ENCODE measurements at places on chromosomes 4 and X. TPM values are rescaled to one million over a fixed set of nuclear protein-coding genes. Genes with fewer than 3 reads are reported as not detected.
A peak's percentile ranks its signal among the peaks of the same experiment; 100 is the strongest.

- DNase-seq = no peak
Measured at GRCh38 chr4:3031357-3032082, 42.8 kb downstream of the HTT-AS start.

DNA sequence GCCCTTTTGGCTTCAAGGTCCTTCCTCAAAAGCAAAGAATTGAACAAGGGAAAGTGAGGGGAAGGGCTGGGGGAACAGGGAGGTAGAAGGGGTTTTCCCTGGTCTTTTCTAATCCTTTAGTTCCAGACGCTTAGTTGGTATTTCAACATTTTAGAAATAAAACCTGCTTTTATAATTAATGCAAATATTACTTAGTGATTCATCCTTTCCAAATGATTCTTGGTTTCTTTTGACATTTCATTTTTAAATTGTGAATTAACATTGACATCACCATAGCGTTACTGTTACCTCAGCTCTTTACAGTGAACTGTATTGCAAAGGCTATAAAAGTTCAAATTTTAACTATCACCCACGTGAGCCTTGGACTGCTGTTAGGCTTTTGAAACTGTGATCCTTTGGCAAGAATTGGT lies 20.9 kb downstream of the NFKB1 start:
- DNase-seq = no peak

DNA sequence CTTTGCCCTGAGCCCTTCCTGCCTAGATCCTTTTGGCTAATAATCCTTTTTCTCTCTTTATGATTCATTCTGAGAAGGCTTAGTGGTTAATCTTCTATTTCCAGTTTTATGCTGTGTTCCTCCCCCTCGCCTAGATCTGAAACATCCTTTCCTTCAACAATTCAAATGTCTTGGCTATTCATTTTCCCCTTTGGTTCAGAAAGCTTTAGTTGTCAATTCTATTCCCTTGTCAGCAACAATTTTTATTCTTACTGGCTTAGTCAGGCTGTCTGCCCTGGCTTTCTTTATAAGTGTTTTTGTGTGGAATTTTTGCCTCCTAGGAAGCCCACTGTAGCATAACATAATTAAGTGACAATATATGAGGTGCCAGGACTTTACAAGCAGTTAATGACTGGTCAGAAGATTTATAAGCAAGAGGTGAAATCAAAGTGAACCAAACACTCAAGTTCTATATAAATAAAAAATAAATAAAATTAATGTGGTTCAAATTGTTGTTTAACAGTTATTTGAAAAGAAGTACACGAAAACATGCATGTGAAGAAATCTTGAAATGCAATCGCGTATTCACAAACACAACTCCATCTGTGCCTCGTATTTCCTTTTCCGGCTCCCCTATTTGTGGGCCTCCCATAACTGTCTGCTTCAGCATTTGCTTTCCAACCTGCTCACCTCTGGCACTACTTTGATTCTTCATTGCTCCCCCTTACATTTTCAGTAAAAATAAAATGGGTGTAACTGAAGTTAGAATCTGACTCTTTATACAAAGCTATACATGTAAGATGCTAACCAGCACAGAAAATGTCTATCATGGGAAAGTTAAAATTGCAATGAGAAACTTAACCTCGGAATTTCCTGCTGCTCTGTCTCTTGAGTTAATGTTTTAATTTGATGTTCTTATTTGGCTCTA lies 235.4 kb downstream of the SPRY1 start:
- DNase-seq = peak; percentile 61

GRCh38 chr4:169437299-169438047 lies 166.7 kb upstream of the SH3RF1 start:
- DNase-seq = no peak

DNA sequence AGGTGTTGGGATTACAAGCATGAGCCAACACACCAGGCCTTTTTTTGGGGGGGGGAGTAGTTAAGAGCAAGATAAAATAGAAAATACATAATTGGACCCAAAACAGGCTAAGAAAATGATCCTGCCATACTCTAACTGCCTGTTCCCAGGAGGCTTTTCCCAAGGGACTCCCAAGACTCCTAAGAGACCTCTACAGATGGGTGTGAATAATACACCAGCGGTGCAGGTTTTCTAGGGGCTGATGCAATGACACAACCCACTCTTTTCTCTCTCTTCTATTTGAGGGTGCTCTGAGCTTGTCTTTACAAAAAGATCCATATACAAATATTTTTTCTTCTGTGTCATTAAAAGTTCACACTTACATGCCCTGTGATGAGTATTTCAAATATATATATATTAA lies 116.9 kb downstream of the RASL11B start:
- no peak for DNase-seq

DNA sequence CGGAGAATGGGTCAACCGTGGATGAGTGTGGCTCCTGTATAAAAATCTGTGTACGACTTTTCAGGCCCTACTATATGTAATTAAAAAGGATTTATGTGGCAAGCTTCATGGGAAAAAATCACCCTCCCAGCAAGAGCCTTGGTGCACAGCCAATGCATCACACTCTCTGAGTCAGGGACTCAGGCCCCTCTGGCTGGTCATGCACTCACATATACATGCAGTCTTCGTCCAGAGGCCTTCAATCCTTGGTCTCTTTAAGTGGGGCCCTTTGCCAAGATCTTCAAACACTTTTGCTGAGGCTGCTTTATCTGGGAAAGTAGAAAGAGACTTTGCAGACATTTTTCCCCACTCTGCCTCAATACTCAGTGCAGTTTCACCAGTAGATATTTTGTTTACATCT lies 311.4 kb upstream of the FSTL5 start:
- no peak for DNase-seq

DNA sequence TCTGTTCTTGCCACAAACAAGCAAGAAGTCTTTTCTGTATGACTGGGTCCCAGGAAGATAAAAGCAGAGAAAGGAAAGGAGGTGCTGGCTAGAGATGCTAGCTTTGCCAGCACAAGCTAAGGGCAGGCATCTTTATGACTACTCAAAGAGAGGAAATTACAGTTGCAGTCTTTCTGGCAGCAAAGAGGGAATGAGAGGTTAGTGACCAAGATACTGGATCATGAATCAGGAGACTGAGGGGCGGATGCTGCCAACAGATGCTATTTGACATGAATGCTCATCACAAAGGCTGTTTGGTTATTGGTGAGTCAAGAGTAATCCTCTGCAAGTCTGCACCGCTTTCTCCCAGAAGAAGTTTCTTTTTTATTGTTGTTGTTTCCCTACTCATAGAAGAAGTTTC lies 5.5 kb upstream of the XIAP start:
- DNase-seq = no peak

- no peak for DNase-seq
Measured at GRCh38 chrX:97155816-97156215, 272.1 kb downstream of the RPA4 start.

DNA sequence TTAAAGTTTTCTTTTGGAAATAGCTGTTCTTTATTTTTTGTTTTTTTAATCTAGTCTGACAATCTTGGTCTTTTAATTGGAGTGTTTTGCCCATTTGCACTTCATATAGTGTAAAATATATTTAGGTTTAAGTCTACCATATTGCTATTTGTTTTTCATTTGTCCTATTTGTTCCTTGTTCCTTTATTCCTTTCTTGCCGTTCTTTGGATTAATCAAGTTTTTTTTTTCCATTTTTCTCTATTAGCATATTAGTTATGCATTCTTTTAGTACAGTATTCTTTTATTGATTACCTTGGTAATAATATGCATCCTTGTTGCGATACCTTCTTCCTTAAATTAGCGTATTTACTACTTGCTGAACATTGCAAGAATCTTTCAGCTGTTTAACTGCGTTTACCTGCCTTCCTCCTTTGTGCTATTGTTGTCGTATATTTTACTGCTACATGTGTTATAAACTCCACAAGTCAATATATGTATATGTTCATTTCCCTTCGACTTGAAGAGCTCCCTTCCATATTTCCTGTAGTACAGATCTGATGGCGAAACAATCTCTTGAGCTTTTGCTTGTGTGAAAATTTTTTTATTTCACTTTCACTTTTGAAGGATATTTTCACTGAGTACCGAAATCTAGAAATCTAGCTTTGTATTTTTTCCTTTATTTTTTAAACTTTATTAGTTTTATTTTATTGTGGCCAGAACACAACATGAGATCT lies 23.9 kb upstream of the RNF212 start:
- no peak for DNase-seq

DNA sequence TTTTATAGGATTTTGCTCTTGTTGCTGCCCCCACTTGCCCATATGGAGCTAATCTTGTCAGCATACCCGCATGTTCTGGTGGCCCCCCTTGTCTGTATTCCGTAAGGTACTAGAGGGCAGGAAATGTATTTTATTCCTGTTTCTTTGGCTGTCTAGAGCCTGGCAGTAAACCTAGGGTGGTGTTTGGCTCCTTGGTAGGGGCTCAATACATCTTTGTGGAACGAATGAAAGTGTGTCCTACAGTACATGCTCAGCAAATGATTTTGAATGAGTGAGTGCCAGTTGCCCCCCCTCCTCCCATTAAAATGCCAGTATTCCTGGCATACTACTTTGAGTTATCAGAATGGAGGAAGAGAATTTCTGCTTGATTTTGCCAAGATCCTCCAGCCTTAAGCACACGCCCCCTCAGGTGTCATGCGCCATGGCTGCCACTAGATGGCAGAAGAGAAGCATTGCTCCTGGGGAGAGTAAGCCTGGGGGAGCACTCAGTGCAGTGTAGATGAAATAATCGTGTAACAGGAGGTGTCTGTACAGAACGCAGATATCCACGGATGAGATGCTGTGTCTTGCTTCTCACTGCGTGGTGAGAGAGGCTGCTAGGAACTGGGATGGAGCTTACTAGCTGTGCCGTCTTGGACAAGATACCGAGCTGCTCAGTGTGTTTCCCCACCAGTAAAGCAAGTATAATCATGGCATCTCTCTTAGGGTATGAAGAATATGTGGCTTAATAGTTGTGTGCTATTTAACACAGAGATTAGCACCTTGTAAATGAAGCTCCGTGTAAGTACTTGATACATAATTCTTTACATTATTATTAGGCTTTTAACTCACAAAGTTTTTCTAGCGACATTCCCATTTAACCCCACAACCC lies 17.2 kb upstream of the RNF212 start:
- peak; percentile 88 for DNase-seq

- no peak for DNase-seq
Measured at GRCh38 chr4:113467581-113467980, 294.0 kb downstream of the CAMK2D start.

GRCh38 chr4:149986917-149987316 lies 91.3 kb upstream of the DCLK2 start:
- no peak for DNase-seq

DNA sequence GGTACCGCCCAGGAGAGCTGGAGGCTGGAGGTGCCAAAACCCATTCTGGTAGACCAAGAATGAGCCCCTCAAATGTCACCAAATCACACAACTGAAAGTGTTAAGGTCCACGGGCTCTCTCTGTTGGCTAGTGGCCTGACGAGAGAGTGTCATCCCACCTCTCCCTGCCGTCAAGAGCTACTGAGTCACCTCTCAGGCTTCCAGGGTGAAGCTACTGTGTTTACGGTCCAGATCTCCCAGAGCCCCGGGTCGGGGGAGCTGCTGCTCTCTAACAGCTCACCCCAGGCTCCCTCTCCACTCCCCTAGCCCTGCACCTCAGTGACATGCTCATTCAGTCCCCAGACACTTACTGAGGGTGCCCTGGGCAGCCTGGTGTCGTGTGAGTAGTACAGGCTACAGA lies 59.2 kb downstream of the ADGRG2 start:
- DNase-seq = no peak

DNA sequence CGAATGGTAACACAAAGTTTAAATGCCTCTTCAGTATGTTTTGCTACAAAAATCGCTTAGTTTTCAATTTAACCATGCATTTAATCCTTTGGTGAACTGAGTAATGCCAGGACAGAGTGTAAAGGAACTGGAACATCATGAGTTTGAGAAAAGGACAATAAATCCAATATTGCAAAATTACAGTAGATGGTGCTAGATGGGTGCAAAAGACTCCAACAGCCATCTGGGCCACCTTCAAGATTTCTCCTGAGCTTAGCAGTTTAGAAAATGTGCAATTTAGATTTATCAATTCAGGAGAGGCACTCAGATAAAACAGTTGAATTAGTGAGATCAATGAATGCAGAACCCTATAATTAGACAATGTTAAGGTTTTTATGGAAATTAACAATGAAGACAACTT lies 33.2 kb upstream of the MID1IP1 start:
- DNase-seq = peak; percentile 19

DNA sequence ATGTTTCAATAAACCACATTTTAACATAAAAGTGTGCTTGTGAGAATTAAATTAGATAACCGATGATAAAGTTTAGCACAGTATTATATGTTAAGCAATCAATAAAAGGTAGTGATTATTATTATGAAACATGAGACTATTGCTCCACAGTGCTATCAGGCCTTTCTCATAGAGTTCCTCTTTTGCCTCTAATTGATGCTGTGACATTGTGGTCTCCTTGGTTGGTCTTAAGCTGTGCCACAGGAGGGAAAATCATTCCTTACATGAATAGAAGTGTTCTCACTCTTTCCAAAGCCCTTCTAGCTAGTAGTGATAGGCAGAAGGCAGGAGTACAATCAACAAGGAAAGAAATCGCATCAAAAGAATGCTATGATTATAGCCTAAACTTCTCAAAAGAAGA lies 9.2 kb upstream of the PDHA2 start:
- no peak for DNase-seq

DNA sequence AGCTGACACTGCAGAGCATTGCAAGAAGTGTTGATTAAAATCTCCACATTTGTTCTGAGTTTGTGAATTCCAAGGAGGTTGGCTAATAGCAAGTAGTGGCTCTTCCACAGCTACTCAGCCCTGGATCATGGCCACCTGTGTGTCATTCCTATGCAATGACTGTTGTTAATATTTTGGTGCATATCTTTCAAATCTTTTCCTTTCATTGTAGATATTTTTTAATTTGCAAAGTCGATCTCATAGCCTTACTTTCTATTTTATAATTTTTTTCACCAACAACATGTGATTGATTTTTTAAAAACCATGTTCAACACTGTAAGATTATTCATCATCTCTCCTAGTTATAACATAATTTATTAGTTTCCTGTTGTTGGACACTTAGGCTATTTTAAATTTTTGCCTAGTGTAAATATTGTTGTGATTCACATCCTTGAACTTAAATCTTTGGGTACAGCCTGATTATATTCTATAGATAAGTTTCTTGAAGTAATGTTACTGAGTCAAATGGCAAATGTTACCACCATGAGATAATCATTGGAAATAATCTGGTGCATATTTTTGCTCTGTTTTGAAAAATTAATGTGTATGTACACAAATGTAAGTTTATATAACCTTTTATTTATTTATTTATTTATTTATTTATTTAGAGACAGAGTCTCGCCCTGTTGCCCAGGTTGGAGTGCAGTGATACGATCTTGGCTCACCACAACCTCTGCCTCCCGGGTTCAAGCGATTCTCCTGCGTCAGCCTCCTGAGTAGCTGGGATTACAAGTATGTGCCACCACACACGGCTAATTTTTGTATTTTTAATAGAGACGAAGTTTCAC lies 17.1 kb upstream of the ARHGAP10 start:
- DNase-seq = peak; percentile 26

GRCh38 chrX:106300239-106300638 lies 132.1 kb downstream of the PWWP3B start:
- no peak for DNase-seq

- DNase-seq = no peak
Measured at GRCh38 chrX:17592117-17592516, 145.2 kb upstream of the SCML1 start.

Gene BCLAF3
- 8.3 TPM for polyA plus RNA-seq

Gene CXCR3
- 0.32 TPM for polyA plus RNA-seq

Gene DCAF8L2
- polyA plus RNA-seq = not detected

Gene PPP4R3C
- polyA plus RNA-seq = not detected

Gene ADH1A
- 0.88 TPM for polyA plus RNA-seq

Gene TMPRSS11A
- 0.12 TPM for polyA plus RNA-seq

Gene PRSS12
- polyA plus RNA-seq = 3.9 TPM
